Adipose tissue (tissue), 3 donors: ENCODE measurements at places on chromosomes 4 and X. TPM values are rescaled to one million over a fixed set of nuclear protein-coding genes. Genes with fewer than 3 reads are reported as not detected.

The PDHA2 gene
- polyA plus RNA-seq: not detected

The EMCN gene
- polyA plus RNA-seq: 31.4 TPM

The VCX3A gene
- polyA plus RNA-seq: not detected

The USP17L21 gene
- not detected for polyA plus RNA-seq

The INPP4B gene
- 2.4 TPM for polyA plus RNA-seq

The MXRA5 gene
- 2.3 TPM for polyA plus RNA-seq

The PHOX2B gene
- polyA plus RNA-seq: not detected

The GLRA3 gene
- polyA plus RNA-seq: 0.03 TPM

The SCD5 gene
- polyA plus RNA-seq: 4.3 TPM

The SLC25A31 gene
- not detected for polyA plus RNA-seq

The PPBP gene
- polyA plus RNA-seq: 4.4 TPM

The FGF13 gene
- 6.1 TPM for polyA plus RNA-seq

The DMRTC1B gene
- polyA plus RNA-seq: 0.94 TPM

The DUX4 gene
- not detected for polyA plus RNA-seq

The COL25A1 gene
- 2.1 TPM for polyA plus RNA-seq

The BEX5 gene
- 17.1 TPM for polyA plus RNA-seq

The L1CAM gene
- polyA plus RNA-seq: 1.5 TPM

The KLHL13 gene
- 1.1 TPM for polyA plus RNA-seq

The ANK2 gene
- 29.7 TPM for polyA plus RNA-seq

The BEX4 gene
- polyA plus RNA-seq: 51.7 TPM

The DCLK2 gene
- polyA plus RNA-seq: 0.93 TPM

The OCIAD2 gene
- 18.7 TPM for polyA plus RNA-seq

The INTS6L gene
- 2.3 TPM for polyA plus RNA-seq

The CXXC4 gene
- 0.34 TPM for polyA plus RNA-seq

The MED12 gene
- 12.9 TPM for polyA plus RNA-seq

The GUCY1B1 gene
- 5.1 TPM for polyA plus RNA-seq

The TMPRSS11E gene
- not detected for polyA plus RNA-seq

The GRID2 gene
- polyA plus RNA-seq: not detected

The NHS gene
- 2.0 TPM for polyA plus RNA-seq

The RHOH gene
- 0.90 TPM for polyA plus RNA-seq

The NAP1L3 gene
- 0.34 TPM for polyA plus RNA-seq

The PASD1 gene
- polyA plus RNA-seq: not detected

The KLHL15 gene
- polyA plus RNA-seq: 4.5 TPM

The ATP1B4 gene
- not detected for polyA plus RNA-seq

The HS3ST1 gene
- 1.5 TPM for polyA plus RNA-seq

The CLGN gene
- 0.10 TPM for polyA plus RNA-seq

The ZAR1 gene
- not detected for polyA plus RNA-seq

The NAAA gene
- 23.8 TPM for polyA plus RNA-seq

The ANXA5 gene
- polyA plus RNA-seq: 535 TPM

The ZNF711 gene
- 1.1 TPM for polyA plus RNA-seq

The APELA gene
- not detected for polyA plus RNA-seq

The C4orf51 gene
- polyA plus RNA-seq: not detected

The AFF2 gene
- 2.0 TPM for polyA plus RNA-seq

The JADE3 gene
- polyA plus RNA-seq: 1.8 TPM

The FAM149A gene
- 12.7 TPM for polyA plus RNA-seq

The SLC9B1 gene
- polyA plus RNA-seq: 0.18 TPM

The GABRG1 gene
- polyA plus RNA-seq: 0.03 TPM

The SSX2B gene
- not detected for polyA plus RNA-seq

The MBNL3 gene
- polyA plus RNA-seq: 2.4 TPM

The TCEAL9 gene
- 205 TPM for polyA plus RNA-seq

The ACE2 gene
- polyA plus RNA-seq: 3.7 TPM
